ENCODE measurements at places on chromosomes 11 and 22.

GRCh38 chr11:48066881-48067800, 86.8 kb downstream of the PTPRJ start:
- DNase-seq = no peak

GRCh38 chr11:2268729-2269600, 1.4 kb downstream of the ASCL2 start:
- no peak for DNase-seq

- DNase-seq = no peak
These were observed 821 bp downstream of the CELF1 start for GRCh38 chr11:47552056-47552565.

GRCh38 chr11:36948460-36949127, 350.6 kb upstream of the RAG2 start:
- no peak for DNase-seq

DNA sequence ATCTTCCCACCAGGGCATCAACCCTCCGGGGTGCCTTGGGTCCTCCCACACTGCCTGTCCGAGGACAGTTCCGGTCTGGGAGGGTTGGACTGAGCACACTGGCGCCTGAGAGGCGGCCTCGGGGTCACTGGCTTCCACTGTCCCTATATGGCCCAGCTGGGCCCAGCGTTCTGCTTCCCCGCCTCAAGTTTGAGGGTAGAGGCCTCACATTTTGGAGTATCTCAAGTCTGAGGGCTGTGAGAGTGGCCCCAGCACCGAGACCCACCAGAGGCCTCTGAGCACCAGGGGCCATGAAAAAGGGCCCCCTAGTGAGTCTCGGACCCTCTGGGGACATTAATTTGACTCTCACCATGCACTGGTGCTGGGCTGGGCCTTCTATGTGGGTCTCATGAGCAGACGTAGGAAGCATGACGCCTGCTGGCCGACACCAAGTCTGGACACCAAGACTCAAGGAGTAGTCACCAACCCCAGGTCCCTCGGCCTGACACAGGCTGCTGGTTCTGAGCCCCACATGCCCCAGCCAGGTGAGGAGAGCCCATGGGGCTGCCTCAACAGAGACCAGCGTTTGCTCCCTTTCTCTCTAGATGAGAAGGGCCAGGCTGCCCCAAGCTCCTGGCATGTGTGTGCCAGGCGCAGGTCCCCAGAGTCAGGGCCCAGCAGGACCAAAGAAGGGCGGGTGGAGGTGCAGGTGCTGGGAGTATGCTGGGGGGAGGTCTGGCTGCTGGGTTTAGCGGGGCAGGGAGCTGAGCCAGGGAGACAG, 27.5 kb downstream of the ARVCF start:
- no peak for DNase-seq

DNA sequence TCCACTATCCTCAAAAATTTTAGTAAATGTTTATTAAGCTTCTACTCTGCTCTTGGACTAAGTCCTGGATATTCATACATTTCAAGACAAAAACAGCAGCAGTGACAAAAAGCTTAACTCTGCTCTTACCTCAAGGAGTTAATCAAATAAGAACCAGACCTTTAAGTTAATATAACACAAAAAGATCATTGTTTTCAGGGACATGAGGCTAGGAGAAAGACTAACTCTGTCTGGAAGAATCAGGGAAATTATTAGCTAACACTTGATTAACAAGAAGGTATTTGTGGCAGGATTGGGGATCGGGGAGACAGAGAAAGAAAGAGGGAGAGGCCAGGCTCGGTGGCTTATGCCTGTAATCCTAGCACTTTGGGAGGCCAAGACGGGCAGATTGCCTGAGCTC, 74.4 kb downstream of the PPP2R1B start:
- DNase-seq = no peak

GRCh38 chr22:22598144-22598543, 39.1 kb upstream of the PRAME start:
- DNase-seq = no peak

- DNase-seq = no peak
These were observed 84.3 kb downstream of the CCDC81 start for GRCh38 chr11:86459002-86459385.

DNA sequence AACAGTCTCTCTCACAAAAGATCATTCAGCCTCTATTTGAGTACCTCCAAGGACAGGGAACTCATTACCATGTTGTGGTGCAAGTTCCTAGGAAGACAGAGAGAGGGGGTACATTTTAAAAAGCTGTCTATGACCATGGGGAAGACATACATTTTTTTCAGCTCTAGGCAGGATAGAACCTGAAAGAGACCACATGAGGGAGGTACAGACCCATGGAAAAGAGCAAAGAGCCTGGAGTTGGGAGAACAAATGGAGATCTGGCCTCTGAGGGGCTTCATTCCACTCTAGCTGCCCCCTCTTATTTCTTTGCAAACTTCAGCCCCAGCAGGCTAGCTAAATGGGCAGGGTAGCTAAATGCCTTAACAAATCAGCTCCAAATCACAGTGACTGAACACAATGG, 36.3 kb downstream of the KCNC1 start:
- DNase-seq = no peak

GRCh38 chr22:46353483-46354105, 18.1 kb downstream of the TRMU start:
- DNase-seq = no peak

DNA sequence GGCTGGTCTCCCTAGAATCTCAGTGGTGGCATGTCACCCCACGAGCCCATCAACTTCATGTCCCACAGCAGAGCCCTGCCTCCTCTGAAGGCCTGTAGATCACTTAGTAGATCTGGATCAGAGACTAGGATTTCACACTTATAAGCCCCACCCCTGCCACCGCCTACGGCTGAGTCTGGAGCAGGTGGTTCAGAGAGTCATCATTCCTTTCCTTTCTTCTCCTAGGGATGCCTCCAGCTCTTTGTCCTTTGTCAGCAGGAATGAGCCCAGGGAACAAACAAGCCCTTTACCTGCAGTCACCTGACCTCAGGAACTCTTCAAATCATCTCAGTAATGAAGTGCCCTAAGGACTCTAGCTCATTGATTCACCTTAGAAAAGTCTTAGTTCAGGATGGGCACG, 37.8 kb downstream of the SCGB1A1 start:
- DNase-seq = no peak

DNA sequence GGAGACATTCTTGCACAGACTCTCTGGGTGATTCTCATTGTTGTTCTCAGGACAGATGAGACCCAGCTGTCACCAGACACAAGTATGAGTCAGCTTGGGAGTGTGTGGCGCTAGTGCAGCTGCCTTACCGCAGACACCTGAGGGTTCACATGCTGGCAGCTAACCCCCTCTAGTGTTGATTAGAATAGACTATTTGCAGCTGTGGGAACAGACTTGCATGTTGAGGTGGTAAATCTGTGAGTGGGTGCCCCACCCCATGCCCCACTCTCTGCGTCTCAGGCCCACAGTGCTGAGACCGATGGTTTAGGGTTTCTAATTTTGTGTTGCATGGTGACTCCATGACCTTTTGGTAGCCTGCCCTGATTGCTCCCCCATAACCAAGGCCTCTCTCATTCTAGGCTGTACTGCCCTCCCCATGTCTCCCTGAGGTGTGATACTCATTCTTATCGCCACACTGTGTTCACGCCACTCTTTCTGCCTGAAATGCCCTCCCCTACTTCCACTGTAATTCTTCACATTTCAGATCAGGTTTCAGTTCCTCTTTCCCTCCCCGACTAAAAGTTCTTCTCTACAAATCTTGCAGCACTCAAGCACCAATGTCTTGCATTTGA, 73.7 kb upstream of the KIRREL3 start:
- DNase-seq = peak; percentile 22

GRCh38 chr22:49084206-49084605, 743.5 kb downstream of the BRD1 start:
- DNase-seq = no peak

DNA sequence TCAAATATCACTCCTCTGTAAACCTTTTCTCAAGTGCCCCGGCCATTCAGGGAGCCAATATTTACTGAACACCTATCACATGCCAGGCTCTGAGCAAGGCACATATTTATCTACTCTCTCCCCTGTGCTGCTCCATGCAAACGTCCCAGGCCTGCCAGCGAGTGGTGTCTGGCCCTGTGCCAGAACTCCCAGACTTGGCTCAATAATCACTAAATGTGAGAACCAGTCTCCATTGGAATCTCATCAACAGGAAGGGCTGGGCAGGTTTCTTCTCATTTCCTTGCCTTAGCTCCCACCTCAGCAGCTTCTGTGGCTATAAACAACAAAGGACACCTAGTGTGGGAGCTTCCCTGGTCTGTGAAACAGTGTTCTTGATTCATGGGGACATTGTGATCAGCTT, 21.7 kb downstream of the RASSF10 start:
- DNase-seq = no peak

DNA sequence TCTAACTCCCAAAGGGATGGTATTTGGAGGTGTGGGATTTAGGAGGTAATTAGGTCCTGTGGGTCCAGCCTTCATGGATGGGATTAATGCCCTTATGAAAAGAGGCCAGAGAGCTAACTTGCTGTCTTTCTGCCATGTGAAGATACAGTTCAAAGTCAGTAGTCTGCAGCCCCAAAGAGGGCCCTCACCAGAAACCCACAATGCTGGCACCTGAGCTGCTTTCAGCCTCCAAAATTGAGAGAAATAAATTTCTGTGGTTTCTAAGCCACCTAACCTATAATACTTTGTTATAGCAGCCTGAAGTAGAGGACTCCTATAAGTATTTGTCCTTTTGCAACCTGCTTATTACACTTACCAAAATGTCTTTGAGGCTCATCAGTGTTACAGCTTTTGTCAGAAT, 16.2 kb downstream of the ATM start:
- DNase-seq = no peak

- DNase-seq = no peak
These were observed 160.2 kb downstream of the C11orf91 start for GRCh38 chr11:33540427-33540826.

DNA sequence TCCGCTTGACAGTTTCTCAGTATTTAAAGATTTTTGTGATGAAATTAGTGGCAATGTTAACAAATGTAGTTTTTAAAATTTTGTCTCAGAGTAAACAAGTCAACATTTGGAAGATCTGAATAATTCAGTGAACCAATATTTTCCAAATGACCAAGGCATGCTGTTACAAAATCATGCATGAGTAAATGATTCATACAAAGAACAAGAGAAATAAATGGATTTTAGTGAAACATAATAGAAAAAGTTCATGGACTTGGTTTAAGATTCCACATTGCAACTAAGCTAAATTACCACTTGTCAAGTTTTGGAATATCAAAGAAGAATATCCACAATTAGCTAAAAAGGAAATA, 125.7 kb upstream of the SNX19 start:
- no peak for DNase-seq

DNA sequence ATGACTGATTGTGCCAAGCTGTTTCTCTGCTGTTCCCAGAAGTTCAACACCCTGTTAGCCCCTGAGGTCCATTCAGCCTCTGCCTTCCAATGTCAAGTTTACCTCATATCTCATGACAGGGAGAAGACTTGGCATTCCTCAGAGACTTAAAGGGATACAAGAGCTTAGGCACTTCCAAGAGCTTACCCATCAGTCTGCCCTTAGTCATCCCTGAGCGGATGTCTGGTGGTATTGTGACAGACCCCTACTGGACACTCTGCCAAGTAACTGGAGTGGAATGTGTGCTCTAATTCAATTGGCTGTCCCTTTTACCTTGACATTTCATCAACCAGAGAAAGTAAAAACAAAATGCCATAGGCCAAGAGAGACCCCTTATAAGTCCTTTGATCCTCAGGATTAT, 151.5 kb downstream of the AASDHPPT start:
- no peak for DNase-seq

- DNase-seq = no peak
These were observed 1007.0 kb downstream of the BRD1 start for GRCh38 chr22:48820481-48821345.

- DNase-seq = no peak
These were observed 80.3 kb downstream of the ALX4 start for GRCh38 chr11:44229624-44230023.

DNA sequence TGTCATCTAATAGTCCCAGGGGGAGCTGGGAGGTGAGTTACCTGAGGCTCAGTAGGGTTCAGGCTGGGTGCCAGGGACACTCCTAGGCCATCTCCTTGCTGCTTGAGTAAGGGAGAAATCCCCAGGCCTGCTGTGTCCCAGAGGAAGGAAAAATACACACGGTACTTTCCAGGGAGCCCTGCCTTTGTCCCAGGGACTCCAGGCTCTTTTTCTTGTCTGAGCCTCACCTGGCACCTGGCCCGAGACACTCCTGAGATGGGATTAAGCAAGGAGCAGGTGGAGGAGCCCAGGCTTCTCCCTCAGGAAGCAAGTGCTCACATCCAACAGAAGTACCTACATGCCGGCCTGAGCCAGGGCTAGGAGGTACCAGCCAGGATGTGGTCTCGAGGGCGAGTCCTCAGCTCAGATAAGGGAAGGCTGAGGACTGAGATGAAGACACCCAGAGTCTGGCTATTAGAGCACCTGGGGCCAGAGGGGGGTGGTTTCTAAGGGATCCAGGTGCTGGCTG, 899 bp upstream of the KLHDC7B start:
- DNase-seq = no peak

DNA sequence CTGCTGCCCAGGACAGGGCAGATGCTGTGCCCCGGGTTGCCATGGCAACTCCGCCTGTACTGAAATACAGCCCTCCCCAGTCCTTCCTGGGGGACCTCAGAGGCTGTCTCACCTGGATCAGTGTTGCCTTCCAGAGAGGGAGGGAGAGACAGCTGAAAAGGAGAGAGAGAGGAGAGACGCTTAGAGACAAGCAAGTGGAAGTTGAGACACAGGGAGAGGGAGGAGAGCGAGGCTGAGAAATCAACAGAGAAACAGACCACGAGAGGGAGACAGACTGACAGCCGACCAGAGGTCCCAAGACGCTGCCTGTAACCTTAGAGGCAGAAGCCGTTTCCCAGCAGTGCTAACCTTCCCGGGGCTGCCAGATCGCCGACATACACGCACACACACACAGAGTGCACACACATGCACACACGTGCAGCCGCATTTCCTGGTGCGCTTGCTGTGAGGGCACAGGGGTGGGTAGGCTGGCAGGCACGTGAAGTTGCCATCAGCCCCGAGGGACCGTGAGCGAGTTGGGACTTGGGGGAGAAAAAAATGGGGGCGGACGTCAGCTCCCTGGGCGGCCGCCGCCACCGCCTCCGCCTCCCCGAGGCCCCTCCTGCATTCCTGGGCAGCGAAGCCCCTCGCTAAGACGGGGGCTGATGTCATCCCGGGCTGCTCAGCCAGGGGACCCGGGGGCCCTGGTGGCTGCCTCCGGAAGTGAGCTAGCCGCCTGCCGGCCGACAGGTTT, 88.6 kb upstream of the CRYBB3 start:
- peak; percentile 55 for DNase-seq

- no peak for DNase-seq
These were observed 31.9 kb downstream of the PDGFB start for GRCh38 chr22:39212721-39213376.

- no peak for DNase-seq
These were observed 361.5 kb downstream of the CTTN start for GRCh38 chr11:70759846-70760245.

All from thymus (tissue), 14 donors.